Fibroblast of pulmonary artery (primary cell): ENCODE measurements at places on chromosomes 6 and 20.

DNA sequence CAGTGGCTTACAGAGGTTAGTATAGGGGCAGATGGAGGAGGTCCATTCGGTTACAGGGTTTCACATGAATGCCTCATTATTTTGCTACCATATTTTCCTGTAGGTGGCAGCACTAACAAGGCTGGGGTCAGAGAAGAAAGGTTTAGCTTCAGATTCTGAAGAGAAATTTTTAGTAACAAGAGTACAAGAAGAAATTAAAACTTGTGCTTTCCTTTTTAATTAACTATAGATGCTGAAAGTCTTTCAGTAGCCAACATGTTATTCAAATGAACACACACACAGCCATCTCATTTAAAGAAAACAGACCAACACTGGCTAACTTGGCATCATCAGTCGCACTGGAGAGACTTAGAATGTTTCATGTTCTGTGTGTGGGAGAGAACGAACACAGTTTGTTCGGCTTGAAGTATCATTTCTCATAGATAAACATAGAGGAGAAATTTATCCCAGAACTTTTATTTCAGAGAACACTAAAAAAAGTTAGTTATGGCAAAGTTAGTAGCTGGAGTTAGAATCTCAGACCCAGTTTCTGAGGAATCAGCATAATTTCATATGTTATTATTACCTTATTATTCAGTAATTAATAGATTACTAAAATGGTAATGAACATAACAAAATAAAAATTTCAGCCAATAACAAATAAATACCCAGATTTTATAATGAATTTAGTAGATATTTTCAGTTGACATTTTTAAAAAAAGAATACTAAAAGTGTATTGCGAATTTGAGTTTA lies 314.0 kb upstream of the RSPO3 start:
- peak; percentile 74 for DNase-seq

DNA sequence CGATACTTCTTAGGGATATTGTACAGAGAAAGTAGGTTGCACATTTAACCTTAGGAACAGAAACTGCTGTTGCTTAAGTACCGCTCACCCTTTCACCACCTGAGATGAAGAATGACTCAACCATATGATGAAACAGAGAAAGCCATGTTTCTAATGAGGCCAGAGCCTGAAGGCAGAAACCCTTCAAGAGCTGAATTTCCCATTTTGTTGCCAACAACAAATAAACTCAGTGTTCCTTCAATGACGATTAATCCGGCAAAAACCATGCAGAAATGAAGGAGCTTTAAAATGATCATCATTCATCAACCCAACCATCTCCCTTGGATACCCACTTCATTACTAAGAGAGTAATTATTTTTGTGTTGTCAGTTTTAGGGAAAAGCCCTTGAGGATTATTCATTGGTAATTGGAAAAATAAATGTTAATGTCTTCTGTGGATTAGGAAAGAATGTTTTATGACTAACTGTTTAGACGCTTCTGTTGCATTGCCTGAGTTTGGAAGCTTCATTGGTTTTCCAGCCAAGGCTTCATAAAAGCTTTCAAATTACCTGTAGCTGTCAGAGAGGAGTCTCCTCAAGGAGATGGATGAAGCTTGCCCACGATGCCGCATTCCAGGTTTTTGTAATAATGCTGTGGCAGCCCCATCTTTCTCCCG lies 112.1 kb upstream of the IYD start:
- DNase-seq, result peak; percentile 81

GRCh38 chr6:113103634-113104361 lies 753.3 kb upstream of the MARCKS start:
- DNase-seq, result peak; percentile 65

- DNase-seq, result no peak
These were observed 55.3 kb upstream of the ADTRP start for GRCh38 chr6:11833626-11834592.

DNA sequence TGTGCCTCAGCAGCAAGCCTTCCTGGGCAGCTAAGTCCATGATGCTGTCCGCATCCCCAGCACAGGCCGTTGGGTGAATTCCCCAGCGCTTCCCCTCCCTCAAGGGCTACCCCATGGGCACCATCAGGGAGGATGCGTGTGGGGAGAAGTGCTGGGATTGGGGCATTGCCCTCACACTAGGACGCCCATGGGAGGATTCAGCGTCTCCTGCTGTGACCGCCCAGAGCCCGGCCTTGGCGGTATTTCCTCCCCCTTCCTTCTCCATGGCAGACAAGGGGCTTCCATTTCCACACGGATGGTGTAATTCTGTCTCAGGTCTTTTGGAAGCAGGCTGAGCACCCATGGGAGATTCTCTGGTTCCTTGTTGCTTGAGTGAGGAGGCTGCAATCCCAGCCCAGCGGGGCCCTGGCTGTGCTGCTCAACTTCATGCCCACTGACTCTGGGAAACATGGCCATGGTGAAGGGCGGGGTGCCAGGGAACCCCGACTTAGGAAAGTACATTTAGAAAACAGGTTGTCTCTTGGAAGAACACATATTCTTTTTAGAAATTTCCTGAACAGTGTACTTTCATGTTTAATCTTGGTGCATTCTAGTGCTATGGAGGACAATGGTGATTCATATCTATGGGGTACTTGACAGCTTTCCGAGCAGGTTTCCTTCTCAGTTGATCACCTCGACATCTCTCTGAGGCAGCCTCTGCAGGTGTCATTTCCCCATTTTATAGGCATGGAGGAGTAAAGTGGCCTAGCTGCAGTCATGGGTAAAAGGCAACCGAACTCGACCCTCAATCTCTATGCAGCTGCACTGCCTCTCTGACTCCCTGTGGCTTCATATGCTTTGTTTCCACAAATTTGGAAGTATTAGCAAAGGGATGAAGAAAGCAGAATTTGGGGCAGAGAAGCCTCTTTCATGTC lies 178.2 kb upstream of the CST7 start:
- no peak for DNase-seq

GRCh38 chr6:90928051-90928450 lies 341.2 kb upstream of the MAP3K7 start:
- no peak for DNase-seq

- DNase-seq, result no peak
These were observed 417.2 kb downstream of the RFPL4B start for GRCh38 chr6:112764377-112764776.

GRCh38 chr6:108608453-108609275 lies 47.9 kb downstream of the FOXO3 start:
- DNase-seq, result peak; percentile 39

GRCh38 chr6:113004470-113005270 lies 657.5 kb downstream of the RFPL4B start:
- no peak for DNase-seq

DNA sequence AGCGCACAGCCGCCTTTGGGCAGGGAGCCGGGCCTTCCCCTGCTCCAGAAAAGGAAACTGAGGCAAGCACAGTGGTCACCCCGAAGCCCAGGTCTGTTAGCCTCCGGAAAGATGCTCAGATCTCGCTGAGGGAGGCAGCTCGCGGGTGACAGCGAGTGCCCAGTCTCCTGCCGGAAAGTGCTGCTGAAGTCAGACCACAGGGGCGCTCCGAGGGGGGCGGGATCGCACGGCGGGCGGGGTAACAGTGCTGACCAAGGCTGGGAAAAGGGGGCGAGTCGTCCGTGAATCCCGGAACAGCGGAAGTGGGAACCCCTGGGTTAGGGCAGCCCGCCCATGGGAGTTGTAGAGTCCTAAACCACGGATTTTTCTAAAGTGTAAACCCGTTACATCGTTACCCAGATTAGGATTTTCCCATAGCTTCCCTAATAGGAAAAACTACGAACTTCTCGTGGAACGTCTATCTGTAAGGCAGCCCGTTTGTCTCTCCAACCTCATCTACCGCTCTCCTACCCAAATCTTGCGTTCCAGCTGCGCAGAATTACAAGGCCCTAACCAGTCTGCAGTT lies 504 bp downstream of the VPS16 start:
- DNase-seq, result peak; percentile 67

DNA sequence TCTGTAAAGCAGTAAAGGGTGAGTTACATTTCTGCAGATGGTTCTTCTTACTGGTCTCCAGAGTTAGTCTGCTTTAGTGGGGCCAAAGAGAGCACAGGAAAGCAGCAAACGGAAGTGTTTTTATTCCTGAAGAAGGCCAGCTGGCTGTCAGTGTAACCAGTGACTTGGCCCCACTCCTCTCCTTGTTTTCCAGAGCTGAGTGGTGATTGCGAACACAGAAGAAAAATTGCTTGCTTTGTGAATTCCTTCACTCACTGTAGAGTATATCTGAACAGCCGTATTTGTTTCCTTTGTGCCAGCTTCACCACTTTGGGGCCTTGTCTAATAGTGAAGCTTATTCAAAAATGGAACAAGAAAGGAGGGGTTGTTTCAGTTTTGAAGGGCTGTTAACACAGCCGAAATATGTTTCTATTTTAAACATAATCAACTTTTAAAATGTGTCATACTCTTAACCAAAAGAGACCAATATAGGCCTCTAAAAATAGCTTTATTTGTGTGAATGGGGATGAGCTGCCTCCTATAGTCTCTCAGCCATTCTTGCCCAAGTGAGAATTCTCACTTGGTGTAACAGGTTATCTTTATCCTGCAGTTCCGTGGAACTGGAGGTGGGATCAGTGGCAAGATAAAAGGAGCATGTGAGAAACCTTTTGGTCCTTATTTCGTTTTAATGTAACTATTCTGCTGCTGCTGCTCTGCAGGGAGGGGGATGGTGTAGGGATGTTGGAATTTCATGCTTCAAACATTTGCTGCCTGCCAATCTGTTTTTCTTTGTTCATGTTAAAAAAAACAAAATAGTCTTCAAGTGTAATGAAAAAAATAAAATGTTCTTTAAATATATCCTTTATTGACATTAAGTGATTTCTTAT lies 37.8 kb downstream of the ZC2HC1B start:
- DNase-seq, result peak; percentile 90

- DNase-seq, result no peak
These were observed 2.7 kb downstream of the EPB41L2 start for GRCh38 chr6:131060311-131060710.

GRCh38 chr6:124659427-124659826 lies 302.8 kb upstream of the RNF217 start:
- no peak for DNase-seq

DNA sequence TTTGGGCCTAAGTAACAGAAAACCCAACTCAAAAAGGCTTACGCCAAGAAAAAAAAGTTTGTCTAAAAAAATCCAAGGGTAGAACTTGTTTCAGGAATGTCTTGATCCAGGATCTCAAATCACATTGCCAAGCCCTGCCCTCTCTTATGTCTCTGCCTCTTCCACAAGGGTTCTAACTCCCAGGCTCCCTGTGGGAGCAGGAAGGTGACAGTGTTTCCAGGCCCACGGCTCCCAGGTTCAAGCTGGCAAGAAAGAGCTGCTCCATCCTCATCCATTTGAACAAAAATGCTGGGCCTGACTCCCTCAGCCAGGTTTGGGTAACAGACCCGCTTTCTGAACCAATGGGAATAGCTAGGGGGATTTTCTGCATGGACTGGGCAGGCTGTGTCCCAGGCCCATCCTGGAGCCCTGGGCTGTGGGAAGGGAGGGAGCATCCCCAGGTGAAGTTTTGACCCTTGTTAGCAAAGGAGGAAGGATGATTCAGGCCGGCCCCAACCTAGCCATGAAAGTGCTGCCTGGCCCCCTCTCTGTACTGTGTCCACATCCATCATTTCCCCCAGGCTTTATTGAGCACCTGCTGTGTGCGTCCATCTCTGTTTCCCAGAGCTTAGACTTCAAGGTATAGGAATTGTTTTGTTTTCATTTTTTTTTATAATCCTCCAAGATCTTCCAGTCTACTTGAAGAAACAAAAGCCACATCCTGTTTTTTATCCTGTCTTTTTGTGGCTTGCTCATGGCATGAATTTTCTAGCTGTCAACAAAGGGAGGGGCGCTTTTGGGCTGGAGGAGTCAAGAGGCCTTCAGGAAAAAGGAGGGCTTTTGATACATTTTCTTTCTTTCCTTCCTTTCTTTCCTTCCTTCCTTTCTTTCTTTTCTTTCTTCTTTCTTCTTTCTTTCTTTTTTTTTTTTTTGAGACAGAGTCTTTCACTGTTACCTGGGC lies 159.8 kb downstream of the TFAP2C start:
- peak; percentile 61 for DNase-seq

- DNase-seq, result no peak
These were observed 227.4 kb downstream of the DLL1 start for GRCh38 chr6:170063431-170063830.

GRCh38 chr6:3286641-3287171 lies 28.0 kb downstream of the PSMG4 start:
- no peak for DNase-seq

DNA sequence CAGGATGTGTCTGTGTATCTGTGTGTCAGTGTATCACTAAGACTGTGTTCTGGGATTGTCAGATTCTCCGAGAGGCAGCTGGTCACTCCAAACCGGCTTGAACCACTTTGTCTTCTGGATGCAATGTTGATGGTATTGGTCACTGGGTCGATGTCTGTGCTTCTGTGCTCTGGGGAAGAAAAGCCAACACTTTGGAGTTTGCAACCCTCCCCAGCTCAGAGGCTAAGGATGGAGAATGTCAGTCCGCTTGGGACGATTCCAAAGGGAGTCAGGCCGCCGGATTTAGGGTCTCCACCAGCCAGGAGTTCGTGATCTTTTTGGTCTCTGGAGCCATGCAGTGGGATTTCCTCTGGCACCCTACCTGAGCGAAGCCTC lies 5.2 kb downstream of the MAFB start:
- no peak for DNase-seq

DNA sequence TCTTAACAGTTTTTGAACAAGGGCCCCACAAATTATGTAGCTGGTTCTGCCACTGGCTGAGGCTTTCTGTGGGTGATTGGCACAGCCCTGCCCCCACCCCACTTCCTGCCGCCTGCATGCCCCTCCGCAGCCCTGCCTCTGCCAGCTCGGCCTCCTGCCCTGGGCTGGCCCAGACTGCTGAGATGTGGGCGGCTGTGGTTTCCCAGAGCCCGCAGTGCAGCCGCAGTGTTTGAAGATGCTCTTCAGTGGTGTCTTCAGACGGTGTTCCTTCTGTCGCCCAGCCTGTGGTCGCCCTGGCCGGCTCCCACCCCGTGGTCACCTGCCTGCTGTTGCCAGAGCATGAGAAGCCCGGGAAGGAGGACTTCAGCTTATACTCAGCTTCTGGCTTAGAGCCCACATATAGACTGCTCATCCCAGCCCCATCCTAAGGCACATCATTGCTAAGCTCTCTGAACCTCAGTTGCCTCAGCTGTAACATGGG lies 154.3 kb downstream of the VEGFA start:
- DNase-seq, result no peak
